NCI-H526 treated with DMSO at 0.1 percent for 48 hours (cell line): ENCODE measurements at places on chromosomes 7 and 10.

- no peak for DNase-seq
Observed at GRCh38 chr7:26705567-26705966, 158.8 kb downstream of the SKAP2 start.

DNA sequence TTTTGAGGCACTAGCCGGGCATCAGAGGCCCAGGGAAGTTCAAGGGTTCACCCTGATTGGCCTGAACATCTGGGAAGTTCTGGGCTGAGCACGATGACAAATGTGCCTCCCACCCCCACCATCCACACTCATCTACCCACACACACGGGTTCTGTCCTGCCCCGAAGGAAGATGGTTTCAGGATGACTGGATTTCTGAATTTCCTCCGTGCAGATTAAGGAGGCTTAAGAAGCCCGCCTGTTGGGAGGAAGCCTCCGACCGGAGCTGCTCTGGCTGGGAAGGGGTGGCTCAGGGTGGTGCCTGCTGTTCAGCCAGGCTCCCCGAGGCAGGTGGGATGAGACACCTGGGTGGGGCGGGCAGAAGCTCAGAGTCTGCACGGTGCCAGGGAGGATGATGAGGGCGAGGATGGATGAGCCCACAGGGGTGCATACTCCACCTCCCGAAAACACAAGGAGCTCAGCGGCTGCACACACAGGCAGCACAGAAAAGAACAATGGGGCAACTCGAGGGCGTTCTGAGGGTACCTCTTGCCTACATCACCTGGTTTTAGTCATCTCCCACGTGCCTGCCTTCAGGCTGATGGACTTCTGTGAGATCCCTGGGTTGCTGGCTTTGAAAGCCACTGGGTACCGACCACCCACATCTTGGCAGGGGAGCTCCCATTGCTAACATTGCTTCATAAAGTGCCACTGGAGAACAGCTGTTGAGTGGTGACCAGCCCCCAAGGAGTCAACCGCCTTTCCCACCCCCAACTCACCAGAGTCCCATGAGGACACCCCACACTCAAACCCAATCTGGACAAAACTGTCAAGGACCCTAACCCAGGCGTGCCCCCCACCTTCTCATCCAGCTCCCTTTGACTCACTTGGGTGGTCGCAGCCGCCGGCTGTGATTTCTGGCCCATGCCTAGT lies 41.2 kb downstream of the CALML3 start:
- DNase-seq, result no peak

GRCh38 chr7:31683445-31684225 lies 3.4 kb upstream of the PPP1R17 start:
- no peak for DNase-seq

GRCh38 chr7:85686401-85687181 lies 499.7 kb upstream of the SEMA3D start:
- DNase-seq, result no peak

GRCh38 chr10:78215645-78216044 lies 182.0 kb downstream of the RPS24 start:
- peak; percentile 63 for DNase-seq

DNA sequence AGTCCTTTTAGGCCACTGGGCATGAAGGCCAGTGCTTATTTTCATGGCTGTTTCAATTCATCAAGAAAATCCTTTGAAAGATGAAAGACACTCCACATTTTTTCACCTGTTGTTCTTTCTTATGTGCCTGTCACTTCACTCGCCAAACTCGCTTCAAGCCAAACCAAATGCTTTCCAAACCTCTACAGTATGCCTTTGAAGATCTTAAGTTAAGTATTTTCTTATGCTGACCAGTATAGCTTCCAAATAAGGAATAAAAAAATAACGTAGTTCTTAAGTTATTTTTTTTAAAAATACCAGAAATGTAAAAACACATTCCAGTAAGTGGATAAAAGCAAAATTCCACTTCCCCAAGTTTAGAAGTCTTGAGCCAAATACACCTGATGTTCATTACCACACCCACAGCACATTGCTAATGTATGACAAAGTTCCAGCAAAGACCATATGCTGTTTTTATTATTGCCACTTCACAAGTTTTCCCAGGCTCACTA lies 186.1 kb downstream of the MTERF1 start:
- DNase-seq, result no peak

DNA sequence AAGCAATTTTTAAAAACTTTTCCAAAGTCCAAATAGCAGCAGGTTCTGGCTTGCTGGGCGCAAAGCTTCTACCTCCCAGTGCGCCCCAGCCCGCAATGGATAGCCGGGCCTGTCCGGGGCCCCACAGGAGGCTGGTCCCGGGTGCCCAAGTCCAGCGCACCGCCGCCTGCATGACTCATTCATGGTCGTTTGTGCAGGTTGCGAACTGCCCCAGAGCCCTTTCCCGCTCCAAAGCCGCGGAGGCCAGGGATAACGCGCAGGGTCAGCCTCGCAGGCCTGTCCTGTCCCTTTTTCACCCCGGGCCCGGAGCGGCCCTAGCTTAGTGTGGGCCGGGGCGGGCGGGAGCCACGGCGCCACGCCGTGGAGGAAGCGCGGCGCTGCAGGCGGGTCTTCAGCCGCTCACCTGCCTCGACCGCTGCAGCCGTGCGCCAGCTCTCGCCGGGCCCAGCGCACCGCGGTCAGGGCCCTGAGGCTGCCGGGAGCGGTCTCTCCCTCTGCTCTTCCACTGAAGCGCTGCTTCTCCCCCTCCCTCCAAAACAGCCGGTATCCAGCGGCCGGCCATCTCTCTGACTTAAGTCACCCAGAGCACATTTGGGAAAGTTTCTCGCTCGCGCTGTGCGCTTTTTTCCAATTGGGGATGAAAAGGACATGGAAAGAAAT lies 1.7 kb upstream of the EGR2 start:
- DNase-seq, result peak; percentile 19

DNA sequence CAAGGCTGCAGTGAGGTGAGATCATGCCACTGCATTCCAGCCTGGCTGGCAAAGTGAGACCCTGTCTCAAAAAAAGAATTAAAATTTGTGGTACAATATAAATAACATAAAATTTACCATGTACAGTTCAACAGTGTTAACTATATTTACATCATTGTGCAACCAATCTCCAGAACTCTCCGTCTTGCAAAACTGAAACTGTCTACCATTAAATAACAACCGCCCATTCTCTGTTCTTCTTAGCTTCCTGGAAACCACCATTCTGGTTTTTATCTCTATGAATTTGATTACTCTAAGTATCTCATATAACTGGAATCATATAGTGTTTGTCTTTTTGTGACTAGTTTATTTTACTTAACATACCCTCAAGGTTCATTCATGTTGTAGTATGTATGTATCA lies 167.6 kb downstream of the AUTS2 start:
- no peak for DNase-seq

- no peak for DNase-seq
Observed at GRCh38 chr7:8386926-8387550, 46.4 kb upstream of the NXPH1 start.

GRCh38 chr7:98459529-98459928 lies 58.6 kb upstream of the BAIAP2L1 start:
- DNase-seq, result no peak

DNA sequence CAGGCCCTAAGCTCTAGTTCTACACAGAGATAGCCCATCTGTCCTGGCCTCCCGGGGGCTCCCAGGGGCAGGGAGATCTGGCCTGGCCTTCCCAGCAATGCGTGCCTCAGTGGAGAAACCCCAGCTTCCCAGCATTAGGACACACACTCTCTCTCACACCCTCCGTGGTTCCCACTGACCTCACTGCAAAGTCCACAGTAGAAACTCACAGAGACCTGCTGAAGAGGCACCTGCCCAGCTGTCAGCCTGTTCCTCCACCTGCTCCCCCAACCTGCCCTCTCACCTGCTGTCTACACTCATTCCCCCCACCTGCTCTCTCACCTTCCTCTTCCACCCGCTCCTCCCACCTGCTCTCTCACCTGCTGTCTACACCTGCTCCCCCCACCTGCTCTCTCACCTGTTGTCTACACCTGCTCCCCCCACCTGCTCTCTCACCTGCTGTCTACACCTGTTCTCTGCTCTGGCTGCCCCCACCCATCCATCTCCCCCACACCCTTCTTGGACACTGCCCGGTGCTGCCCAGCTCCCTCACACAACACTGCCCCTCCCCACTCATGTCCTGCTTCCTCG lies 21.1 kb upstream of the PFKP start:
- DNase-seq, result no peak

- no peak for DNase-seq
Observed at GRCh38 chr7:29381206-29382094, 182.2 kb upstream of the PRR15 start.

DNA sequence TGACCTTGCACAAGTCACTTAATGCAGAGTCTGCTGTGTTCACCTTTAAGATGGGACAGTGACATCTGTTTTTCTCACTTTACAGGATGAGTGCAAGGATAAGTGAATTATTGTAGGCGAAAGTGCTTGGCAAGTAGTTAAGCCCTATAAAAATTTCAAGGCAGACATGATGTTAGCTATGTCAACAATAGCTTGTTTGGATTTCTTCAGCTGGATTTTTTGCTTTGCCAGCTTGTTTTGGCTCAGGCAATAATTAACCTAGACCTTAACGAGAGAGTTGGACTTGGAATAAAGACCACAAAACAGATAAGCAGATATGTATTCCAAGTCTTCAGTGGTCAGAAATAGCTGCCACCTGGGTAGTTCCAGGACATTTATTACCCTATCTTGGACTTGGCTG lies 255.2 kb downstream of the ARL4A start:
- no peak for DNase-seq

DNA sequence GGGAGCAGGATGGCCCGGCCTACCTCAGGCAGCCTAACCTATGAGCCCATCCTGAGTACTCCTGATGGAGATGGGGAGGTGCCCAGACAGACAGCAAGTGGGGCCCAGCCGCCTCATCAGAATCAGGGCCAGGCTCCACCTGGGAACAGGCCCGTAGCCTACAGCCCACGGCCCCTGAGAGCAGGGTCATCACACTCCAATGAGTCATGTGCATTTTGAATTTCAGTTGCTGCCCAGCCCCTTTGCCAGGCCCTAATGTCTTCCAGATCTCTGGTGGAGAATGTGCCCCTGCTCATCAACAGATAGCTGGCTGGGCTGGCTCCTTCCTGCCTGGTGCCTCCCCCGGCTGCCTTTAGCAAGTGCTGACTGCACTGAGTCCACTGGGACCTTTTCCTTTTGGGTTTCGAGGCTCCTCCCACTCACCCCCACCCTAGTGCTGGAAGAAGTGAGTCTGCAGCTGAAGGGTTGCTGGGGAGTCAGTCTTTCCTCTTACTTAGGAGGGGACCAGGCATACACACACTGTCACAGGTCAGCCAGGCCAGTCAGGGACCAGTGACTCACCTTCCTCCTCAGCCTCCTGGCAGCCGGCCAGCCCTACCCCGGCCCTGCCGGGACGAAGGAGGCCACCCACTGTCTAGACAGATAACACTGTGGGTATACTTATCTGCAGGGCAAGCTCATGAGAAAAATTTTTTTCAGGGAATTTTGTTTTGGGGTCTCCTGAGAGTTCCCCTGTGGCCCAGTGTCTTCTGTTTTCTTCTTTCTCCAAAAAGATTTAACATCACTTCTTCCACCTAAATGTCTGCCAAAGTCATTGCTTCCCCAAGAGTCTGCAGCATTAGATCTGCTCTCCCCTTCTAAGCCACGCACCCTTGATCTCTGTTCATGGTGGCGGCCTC lies 9.1 kb upstream of the ASIC3 start:
- DNase-seq, result no peak

- DNase-seq, result peak; percentile 1
Observed at GRCh38 chr10:53209944-53210611, 437.5 kb upstream of the MBL2 start.

DNA sequence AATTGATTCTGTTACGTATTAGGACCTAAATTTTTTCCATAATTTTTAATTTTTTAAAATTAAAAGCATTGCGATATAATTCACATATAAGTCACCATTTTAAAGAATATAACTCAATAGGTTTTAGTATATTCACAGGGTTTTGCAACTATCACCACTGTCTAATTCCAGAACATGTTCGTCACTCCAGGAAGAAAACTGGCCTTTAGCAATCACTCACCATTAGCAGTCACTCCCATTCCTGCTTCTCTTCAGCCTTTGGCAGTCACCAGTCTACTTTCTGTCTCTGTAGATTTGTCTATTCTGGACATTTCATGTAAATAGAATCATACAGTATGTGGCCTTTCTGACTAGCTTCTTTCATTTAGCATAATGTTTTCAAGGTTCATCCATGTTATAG lies 176.5 kb downstream of the EXOC4 start:
- DNase-seq, result no peak

- DNase-seq, result no peak
Observed at GRCh38 chr10:33087152-33087551, 129.1 kb upstream of the ITGB1 start.

- DNase-seq, result no peak
Observed at GRCh38 chr10:131901181-131901829, 497 bp downstream of the PPP2R2D start.

DNA sequence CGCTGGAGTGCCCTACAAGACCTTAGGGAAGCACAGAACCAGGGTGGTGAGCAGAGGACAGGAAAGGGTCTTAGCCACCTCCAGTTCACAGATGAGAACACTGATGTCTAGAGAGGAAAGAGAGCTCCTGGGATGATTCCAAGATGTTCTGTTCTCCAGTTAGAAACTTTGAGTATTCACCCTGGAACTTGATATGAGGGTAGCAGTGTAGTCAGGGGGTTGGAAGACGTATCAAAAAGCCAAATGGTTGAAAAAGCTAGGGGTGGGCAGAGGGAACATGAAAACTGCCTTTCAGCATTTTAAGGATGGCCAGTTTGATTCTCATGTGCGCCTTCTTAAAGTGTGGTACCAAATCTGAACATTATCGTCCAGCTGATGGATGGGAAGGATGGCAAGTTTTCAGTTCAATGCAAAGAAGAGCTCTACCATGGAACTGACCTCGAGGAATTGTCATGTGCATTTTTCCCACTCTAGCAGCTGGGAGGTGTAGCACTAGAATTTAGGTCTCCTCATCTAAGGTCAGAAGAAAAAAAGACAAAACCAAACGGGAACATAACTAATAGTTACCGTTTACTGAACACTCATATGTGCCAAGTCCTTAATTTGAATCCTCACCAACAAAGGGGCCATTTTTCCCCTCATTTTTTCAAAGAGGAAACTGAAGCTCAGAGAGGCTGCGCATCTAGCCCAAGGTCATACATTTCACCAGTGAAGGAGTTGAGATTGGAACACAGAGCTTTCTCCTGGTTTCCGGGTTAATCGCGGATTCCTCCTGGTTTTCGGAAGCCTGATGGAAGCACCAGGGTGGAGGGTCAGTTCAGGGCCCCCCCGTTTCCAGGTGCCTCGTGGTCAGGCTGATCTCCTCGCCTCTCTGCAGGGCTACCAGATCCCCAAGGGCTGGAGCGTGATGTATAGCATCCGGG lies 6.0 kb upstream of the CYP26A1 start:
- no peak for DNase-seq
